ENCODE measurements at places on chromosomes 12 and 14. TPM values are rescaled to one million over a fixed set of nuclear protein-coding genes. Genes with fewer than 3 reads are reported as not detected.

Gene IFNG-AS1
- not detected for total RNA-seq

Gene SRRM4
- total RNA-seq = under 0.01 TPM

Gene TAS2R10
- total RNA-seq = 1.6 TPM

Gene IPO8
- total RNA-seq = 39.2 TPM

Gene TMTC3
- 60.5 TPM for total RNA-seq

Gene P2RX7
- total RNA-seq = 3.8 TPM

Gene SERPINA1
- under 0.01 TPM for total RNA-seq
